ENCODE measurements at places on chromosomes 11 and 22.

GRCh38 chr11:70399681-70400112 lies 1.4 kb downstream of the CTTN start:
- peak; percentile 26 for DNase-seq

DNA sequence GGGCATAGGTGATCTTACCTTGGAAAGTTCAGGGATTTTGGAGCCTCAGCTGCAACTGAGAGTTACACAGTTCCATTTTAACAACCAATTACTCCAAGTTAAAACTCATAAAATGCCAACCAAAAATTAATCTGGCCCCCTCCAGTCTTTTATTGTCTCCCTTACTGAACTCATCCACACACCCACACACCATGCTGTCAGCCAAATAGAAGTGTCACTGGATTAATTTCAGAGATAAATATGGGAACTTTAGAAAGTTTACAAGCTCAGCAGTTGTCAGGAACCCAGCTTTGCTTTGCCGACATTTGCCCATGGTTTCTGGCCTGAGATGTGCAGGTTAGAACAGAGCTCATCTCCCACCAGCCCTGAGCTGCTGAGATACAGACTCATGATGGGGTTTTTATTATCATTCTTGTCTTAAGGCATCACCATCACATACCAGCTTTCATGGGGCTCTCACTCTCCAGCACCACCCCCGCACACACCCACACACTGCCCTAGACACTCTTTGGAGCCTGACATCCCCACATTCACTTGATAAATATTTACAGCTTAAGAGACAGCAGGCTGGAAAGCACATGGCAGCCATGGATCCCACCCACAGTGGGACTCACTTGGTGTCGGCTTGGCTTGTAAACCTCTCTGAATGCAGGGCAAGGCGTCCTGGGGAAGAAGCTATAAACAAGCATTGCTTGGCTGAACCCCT lies 23.7 kb upstream of the CTR9 start:
- peak; percentile 31 for DNase-seq

DNA sequence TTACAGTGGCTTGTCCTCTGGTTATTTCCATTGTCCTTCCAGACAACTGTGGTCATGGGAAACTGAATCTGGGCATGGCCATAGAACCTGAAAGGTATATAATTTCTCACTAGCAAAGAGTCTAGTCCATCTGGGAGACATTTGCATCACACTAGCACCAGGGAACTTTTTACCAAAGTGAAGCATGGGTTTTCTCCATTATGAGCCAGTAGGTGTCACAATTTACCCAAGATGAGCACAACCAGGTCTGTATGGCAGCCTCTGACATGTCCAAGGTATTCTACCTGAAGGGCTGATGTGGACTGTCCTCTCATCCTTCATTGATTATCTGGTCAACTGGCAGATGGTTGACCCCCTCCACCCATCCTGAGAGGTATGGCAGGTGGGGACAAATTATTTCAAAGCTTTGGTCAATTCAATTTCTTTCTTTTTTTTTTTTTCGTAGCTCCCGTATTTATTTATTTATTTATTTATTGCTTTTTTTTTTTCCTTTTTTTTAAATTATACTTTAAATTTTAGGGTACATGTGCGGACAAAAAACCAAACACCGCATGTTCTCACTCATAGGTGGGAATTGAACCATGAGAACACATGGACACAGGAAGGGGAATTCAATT lies 425.9 kb downstream of the TMEM135 start:
- DNase-seq = peak; percentile 50

DNA sequence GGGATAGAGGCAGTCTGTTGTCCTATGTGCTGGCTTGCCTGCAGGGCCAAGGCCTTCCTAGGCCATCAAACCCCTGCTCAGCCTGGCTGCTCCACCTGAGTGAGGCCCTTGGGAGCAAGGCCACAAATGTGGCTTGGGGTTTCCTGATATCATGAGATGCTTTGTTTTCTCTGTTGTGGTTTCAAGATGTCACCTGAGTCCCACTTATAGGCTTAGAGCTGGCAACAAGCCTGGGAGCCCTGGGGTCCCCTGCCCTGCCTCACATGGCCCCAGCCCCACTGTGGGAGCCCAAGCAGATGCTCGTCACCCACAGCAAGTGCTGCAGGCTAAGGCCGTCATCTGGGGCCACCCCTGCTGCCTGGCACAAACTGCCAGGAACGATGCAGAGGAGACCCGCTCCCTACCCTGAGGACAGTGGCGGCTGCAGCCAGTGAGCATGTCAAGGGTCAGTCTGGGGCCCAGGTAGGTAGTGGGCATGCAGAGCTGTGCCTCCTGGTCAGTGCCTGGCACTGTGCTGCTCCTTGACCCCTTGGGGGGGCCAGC lies 75.4 kb upstream of the KCNQ1OT1 start:
- DNase-seq = no peak
